ENCODE measurements at places on chromosomes 6 and 20.

- DNase-seq: no peak
Measured at GRCh38 chr20:582204-582603, 27.9 kb downstream of the TCF15 start.

DNA sequence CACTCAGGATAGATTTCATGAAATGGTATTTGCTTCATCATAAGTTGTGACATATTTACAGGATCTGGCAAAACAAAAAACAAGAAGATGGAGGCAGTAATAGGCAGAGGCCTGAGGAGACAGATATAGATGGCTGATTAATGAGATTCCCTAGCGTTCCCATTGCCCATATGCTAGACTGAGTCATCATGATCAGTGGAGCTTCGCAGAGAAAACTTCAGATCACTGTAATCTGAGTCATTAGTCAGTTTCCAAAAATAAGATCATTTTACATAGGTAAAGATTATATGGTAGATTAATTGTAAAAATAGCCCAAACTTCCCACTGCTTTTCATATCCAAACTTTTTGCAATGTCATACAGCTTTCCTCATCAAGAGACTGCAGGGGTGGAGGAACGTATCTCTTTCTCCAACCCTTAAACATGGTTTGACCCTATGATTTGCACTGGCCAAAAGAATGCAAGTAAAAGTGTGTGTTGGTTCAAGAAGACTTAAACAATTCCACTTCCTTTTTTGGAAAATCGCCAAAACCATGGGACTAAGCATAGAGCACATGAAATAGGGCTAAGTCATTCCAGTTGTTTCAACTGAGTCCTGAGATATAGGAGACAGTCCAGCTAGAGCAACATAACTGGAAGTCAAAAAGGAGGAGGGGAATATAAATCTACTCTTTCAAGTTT is 626.0 kb downstream of the RNF144B start:
- DNase-seq: no peak

GRCh38 chr6:117288083-117288715 is 22.8 kb downstream of the VGLL2 start:
- no peak for DNase-seq

GRCh38 chr6:128311944-128312570 is 208.3 kb downstream of the PTPRK start:
- DNase-seq: no peak
